ENCODE measurements at places on chromosomes 3 and 15. TPM values are rescaled to one million over a fixed set of nuclear protein-coding genes. Genes with fewer than 3 reads are reported as not detected.

The CLDN11 gene
- polyA plus RNA-seq, result not detected

The SV2B gene
- polyA plus RNA-seq, result 0.01 TPM

The ZNF385D gene
- polyA plus RNA-seq, result 0.24 TPM

The KLHL40 gene
- not detected for polyA plus RNA-seq

The C15orf62 gene
- 0.09 TPM for polyA plus RNA-seq

The GRAMD2A gene
- polyA plus RNA-seq, result not detected

The TIPIN gene
- 4.7 TPM for polyA plus RNA-seq

The ISLR2 gene
- polyA plus RNA-seq, result not detected

The ACAA1 gene
- 41.8 TPM for polyA plus RNA-seq

The IGSF11 gene
- not detected for polyA plus RNA-seq

The VPS33B gene
- polyA plus RNA-seq, result 10.7 TPM

The RARRES1 gene
- 0.28 TPM for polyA plus RNA-seq

The DUOXA2 gene
- polyA plus RNA-seq, result not detected

The CFAP100 gene
- not detected for polyA plus RNA-seq

The GALNT15 gene
- polyA plus RNA-seq, result not detected

The STAC gene
- polyA plus RNA-seq, result not detected

The GYG1 gene
- polyA plus RNA-seq, result 28.9 TPM

The NCK1 gene
- 31.9 TPM for polyA plus RNA-seq

The CCDC39 gene
- polyA plus RNA-seq, result not detected

The SAMD7 gene
- not detected for polyA plus RNA-seq

The MORC1 gene
- not detected for polyA plus RNA-seq

The CSPG5 gene
- 0.41 TPM for polyA plus RNA-seq

The OR5K2 gene
- not detected for polyA plus RNA-seq

The ITIH3 gene
- not detected for polyA plus RNA-seq

The GJD2 gene
- polyA plus RNA-seq, result not detected

The ATP13A4 gene
- polyA plus RNA-seq, result 0.85 TPM

The FOXL2NB gene
- not detected for polyA plus RNA-seq

The ROPN1 gene
- not detected for polyA plus RNA-seq

The TEX9 gene
- polyA plus RNA-seq, result 31.2 TPM

The TRPM1 gene
- not detected for polyA plus RNA-seq

The GPR62 gene
- not detected for polyA plus RNA-seq

The ADAMTS9 gene
- polyA plus RNA-seq, result not detected

The ELL3 gene
- 9.3 TPM for polyA plus RNA-seq

The STARD9 gene
- polyA plus RNA-seq, result 0.60 TPM

Measured in IgD-negative memory B cell (primary cell).